CD4-positive, alpha-beta T cell treated with Interleukin-15 for 1 hour (primary cell): ENCODE measurements at places on chromosomes 16 and 17.

- DNase-seq, result no peak
These were observed 28.4 kb downstream of the PRMT7 start for GRCh38 chr16:68339214-68339613.

GRCh38 chr17:81813371-81813684, 9.4 kb downstream of the GCGR start:
- DNase-seq, result no peak

GRCh38 chr17:82965371-82965770, 114.0 kb upstream of the METRNL start:
- DNase-seq, result peak; percentile 9

DNA sequence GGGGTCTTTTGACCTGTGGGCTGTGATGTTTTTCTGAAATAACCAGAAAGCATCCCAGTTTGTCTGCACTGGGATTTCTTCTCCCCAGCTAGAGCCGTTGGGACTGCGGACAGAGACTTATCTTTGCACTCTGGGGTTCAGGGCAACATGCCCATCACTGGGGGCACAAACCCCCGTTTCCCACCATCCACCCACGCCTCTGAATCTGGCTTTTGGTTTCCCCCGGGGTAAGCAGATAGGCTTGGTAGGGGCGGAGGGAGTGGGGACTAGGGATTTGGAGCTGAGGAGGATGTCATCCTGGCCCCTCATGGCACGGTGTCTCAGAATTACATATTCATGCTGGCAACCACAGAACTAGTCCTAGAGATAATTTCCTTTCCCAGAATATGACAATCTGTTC, 68.6 kb downstream of the CCDC182 start:
- no peak for DNase-seq

GRCh38 chr17:37124821-37125173, 176.0 kb downstream of the AATF start:
- no peak for DNase-seq

- DNase-seq, result no peak
These were observed 2.2 kb upstream of the AURKB start for GRCh38 chr17:8212312-8213180.

- no peak for DNase-seq
These were observed 10.4 kb upstream of the GJD3 start for GRCh38 chr17:40374821-40375498.

GRCh38 chr17:44218344-44219107, 949 bp downstream of the UBTF start:
- DNase-seq, result peak; percentile 91

GRCh38 chr17:75774991-75775668, 9.5 kb upstream of the UNK start:
- no peak for DNase-seq

GRCh38 chr16:53417011-53417410, 17.3 kb upstream of the RBL2 start:
- DNase-seq, result no peak
